Psoas muscle (tissue), 8 donors: ENCODE measurements at places on chromosomes 6 and 20. TPM values are rescaled to one million over a fixed set of nuclear protein-coding genes. Genes with fewer than 3 reads are reported as not detected.

DNA sequence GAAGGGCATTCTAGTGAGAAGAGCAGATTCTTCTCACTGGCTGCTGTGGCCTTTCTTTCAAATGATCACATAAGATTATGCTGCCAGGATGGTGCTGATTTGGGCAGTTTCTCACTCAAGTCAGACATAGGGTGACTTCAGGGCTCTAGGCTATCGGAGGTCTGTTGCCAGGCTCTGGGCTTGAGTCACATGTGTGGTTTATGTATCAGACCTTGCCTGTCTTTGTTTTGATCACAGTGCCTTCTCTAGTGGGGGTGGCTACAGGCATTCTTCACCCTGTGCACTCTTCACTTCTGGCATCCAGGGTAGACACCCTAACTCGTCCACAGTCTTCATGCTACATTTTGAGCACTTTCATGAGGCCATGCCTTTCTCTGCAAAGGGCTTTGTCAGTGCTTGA is 823.7 kb upstream of the MAN1A1 start:
- H3K36me3 ChIP-seq, result no peaks in the 10 kb centered on the region
- H3K4me1 ChIP-seq, result no peaks in the 10 kb centered on the region
- H3K27ac ChIP-seq, result no peak overlapping the region
- no peak overlapping the region for H3K4me3 ChIP-seq
- H3K27me3 ChIP-seq, result no peaks in the 10 kb centered on the region

GRCh38 chr6:38935051-38935450 is 113.5 kb upstream of the GLP1R start:
- H3K36me3 ChIP-seq, result no peaks in the 10 kb centered on the region
- no peak for DNase-seq
- H3K4me3 ChIP-seq, result no peak overlapping the region
- no peaks in the 10 kb centered on the region for H3K4me1 ChIP-seq
- no peak overlapping the region for H3K27ac ChIP-seq

- H3K4me3 ChIP-seq, result no peak overlapping the region
- H3K36me3 ChIP-seq, result peaks cover 6% of the 10 kb centered on the region
- H3K27ac ChIP-seq, result no peak overlapping the region
- DNase-seq, result no peak
Observed at GRCh38 chr20:16747291-16747811, 807 bp upstream of the OTOR start.

DNA sequence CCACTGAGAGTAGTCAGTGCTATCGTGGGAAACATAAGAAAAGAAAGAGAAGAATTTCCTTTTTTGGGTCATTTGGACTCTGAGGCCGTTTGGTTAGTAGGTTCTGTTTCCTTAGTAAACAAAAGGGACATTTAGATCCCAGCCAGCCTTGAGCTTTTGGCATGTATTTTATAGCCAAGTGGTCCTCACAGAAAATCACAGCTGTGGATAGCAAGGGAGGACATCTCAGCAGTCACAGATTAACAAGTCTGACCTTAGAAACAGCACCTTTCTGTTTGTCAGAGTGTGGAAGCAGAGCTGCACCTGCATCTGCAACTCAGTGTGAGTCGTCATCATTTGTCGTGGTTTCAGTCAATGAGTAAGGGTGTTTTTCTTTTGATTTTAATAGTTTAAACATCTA is 40.5 kb downstream of the FAM120B start:
- H3K4me3 ChIP-seq, result no peak overlapping the region
- peaks cover 5% of the 10 kb centered on the region for H3K36me3 ChIP-seq
- H3K4me1 ChIP-seq, result peaks cover 4% of the 10 kb centered on the region
- H3K27me3 ChIP-seq, result no peaks in the 10 kb centered on the region

GRCh38 chr20:48945840-48946514 is 24.5 kb downstream of the ARFGEF2 start:
- H3K27me3 ChIP-seq, result no peaks in the 10 kb centered on the region
- no peak for DNase-seq
- H3K4me3 ChIP-seq, result no peak overlapping the region
- H3K4me1 ChIP-seq, result no peaks in the 10 kb centered on the region

- no peak overlapping the region for H3K27ac ChIP-seq
- no peak for DNase-seq
- no peaks in the 10 kb centered on the region for H3K4me1 ChIP-seq
Observed at GRCh38 chr20:61487997-61488371, 235.9 kb downstream of the CDH4 start.

GRCh38 chr6:112038268-112038667 is 15.6 kb upstream of the CCN6 start:
- no peaks in the 10 kb centered on the region for H3K36me3 ChIP-seq
- no peak overlapping the region for H3K4me3 ChIP-seq
- H3K27me3 ChIP-seq, result peaks cover 4% of the 10 kb centered on the region
- peaks cover 6% of the 10 kb centered on the region for H3K4me1 ChIP-seq
- DNase-seq, result peak; percentile 40

DNA sequence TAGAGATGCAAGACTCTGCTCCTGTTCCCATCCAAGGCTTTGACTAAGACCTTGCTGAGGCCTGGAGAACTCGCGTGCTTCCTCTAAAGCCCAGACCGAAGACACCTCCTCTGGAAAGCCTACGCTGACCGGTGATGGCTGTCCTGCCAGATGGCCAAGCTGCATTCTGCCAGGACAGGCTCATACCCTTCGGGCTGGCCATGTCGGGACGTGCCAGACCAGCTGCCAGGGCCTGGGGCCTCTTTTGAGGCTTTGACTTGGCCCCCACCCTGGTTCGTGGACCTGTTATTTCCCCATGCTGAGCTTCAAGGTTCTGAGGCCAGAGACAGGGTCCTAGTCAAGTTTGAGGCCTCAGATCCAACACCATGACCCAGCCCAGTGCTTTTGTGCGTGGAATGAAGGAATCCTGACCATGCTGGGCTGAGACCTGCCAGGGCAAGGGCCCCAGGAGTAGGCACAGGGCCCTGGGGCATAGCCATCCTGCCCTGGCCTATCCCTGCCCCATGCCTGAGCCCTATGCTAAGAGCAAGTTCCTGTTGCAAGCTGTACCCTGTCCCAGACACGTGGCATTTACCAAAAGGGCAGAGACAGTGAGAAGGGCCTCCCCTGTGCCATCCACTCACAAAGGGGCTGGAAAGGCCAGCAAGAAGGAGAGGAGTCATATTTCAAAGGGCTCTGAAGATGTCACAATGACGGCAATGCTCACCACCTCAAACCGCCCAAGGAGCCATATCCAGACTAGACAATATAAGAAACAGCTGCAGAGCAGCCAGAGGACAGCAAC is 42.8 kb downstream of the MRPL14 start:
- DNase-seq, result peak; percentile 63
- no peak overlapping the region for H3K4me3 ChIP-seq
- H3K36me3 ChIP-seq, result no peaks in the 10 kb centered on the region
- H3K4me1 ChIP-seq, result peaks cover 25% of the 10 kb centered on the region
- H3K27ac ChIP-seq, result peak overlapping the region; percentile 89

GRCh38 chr20:17949899-17950298 is 18.7 kb downstream of the SNX5 start:
- H3K27ac ChIP-seq, result no peak overlapping the region
- DNase-seq, result no peak
- H3K4me3 ChIP-seq, result no peak overlapping the region
- H3K27me3 ChIP-seq, result no peaks in the 10 kb centered on the region
- peaks cover 34% of the 10 kb centered on the region for H3K36me3 ChIP-seq

GRCh38 chr6:7806711-7807110 is 80.8 kb downstream of the BMP6 start:
- no peak overlapping the region for H3K4me3 ChIP-seq
- H3K36me3 ChIP-seq, result no peaks in the 10 kb centered on the region
- H3K4me1 ChIP-seq, result no peaks in the 10 kb centered on the region

DNA sequence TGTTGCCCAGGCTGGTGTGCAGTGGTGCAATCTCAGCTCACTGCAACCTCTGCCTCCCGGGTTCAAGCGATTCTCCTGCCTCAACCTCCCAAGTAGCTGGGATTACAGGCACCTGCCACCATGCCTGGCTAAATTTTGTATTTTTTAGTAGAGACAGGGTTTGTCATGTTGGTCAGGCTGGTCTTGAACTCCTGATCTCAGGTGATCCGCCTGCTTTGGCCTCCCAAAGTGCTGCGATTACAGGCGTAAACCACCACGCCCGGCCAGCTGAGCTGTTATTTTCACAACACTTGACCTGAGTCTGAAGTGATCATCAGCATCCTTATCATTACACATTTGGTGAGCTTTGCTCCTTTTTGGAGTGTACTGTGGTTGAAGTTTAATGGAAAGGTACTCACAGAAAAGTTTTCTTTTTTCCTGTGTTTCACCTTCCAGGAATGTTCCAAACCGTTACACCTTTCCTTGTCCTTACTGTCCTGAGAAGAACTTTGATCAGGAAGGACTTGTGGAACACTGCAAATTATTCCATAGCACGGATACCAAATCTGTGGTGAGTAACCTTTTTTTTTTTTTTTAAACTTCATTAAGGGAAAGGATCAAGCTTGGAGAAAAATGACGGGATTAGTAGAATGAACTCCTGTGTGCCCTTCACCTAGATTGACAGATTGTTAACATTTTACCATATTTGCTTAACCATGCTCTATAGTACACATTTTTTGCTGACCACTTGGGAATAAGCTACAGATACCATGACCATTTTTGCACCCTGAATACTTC is 9.7 kb downstream of the RNF114 start:
- no peak for DNase-seq
- H3K36me3 ChIP-seq, result peaks cover 11% of the 10 kb centered on the region
- H3K4me3 ChIP-seq, result no peak overlapping the region
- peaks cover 27% of the 10 kb centered on the region for H3K4me1 ChIP-seq
- no peak overlapping the region for H3K27ac ChIP-seq

DNA sequence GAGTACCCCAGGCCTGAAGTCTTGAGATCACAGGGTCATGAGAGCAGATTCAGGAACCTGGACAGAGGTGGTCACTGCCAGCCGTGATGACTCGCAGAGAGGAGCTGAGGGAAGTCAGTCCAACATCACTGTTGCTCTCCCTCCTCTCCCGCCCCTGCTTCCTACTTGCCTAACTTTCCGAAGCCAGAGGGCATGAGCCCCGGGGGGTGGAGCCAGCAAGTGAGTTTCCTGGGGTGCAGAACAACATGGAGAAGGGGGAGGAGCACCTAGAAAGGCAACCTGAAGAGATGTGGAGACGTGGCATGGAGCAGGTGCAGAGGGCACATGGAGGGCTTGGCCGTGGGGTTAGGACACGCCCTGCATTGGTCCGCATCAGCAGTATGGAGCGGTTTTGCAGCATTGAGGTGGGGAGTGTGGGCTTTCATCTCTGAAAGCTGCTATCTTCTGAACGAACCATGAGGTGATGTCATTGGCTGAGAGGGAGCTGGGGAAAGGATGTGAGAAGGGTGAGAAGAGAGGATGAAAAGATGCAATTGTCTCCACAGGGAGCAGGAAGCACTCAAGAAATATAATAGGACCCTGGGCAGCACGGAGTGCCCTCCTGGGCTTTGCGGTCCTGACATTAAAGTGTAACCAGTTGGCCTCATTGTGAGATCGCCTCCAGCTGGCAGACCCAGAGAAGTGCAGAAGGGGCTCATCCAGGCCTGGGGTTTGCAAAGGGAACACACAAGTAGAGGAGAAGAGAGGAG is 25.0 kb downstream of the GDAP1L1 start:
- no peaks in the 10 kb centered on the region for H3K36me3 ChIP-seq
- H3K4me3 ChIP-seq, result no peak overlapping the region
- H3K4me1 ChIP-seq, result no peaks in the 10 kb centered on the region
- DNase-seq, result no peak
- H3K27me3 ChIP-seq, result no peaks in the 10 kb centered on the region
- H3K27ac ChIP-seq, result no peak overlapping the region

DNA sequence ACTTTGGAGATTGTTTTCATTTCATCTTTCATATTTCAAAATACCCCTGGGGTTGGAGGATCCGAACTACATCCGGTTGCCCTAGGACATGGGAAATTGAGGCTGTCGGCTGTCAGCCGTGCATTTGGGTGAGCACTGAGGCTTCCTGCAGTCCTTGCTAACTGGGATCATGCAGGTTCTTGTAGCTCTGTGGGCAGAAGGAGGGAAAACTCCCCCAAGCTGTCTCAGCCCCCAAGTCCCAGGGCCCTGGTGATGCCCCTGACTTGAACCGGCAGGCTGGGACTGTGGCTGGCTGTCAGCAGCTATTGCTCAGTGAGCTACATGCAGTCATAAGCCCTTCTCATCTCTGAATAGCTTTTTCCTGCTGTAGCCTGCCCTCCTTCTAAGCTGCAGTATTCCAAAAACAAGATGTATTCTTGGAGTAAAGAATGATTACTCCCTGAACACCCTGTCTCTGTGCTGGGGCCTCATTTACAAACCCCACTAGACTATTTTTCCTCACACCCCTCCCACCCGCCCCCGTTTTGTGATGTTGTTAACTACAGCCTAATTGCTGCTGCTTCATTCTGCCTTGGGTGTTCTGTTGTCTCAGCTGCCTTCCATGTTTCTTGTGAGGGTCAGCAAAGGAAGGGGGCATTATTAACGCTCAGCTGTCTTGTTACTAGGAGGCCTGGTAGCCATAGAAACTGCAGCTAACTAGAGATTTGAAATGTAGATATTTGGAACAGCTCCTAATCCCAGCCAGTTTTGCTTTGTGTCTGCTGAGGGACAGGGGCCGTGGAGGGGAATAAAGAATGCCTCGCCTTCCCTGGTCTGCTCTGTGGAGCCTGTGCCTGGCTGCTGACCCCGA is 18.1 kb downstream of the MTRES1 start:
- no peak overlapping the region for H3K4me3 ChIP-seq
- no peaks in the 10 kb centered on the region for H3K27me3 ChIP-seq
- H3K27ac ChIP-seq, result no peak overlapping the region
- H3K36me3 ChIP-seq, result peaks cover 3% of the 10 kb centered on the region

DNA sequence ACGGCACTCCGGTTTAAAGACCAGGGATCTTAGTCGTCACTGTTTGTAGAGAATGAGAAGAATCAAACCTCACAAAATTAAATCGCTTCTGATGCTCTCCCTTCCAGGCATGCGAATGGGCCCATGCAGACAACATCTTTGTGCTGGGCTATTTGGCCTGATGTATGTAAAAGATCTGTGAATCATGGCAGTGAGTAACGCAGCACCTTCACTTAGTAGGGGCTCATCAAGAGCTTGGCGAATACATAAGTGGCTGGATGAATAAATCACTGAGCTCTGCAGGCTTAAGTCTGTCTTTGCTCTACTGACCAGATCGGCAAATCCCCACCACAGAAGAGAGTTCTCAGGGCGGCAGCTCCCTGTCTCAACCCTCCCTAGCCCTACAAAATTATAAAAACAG is 44.8 kb upstream of the AFDN start:
- no peaks in the 10 kb centered on the region for H3K36me3 ChIP-seq
- no peak for DNase-seq

Gene SYCP2
- total RNA-seq, result 0.69 TPM

Gene LHFPL5
- not detected for total RNA-seq

Gene EFCAB8
- not detected for total RNA-seq

Gene ATXN1
- total RNA-seq, result 50.9 TPM

Gene OLIG3
- not detected for total RNA-seq

Gene SAMD5
- total RNA-seq, result 0.06 TPM

Gene GNAS-AS1
- total RNA-seq, result 0.65 TPM

Gene WFDC5
- total RNA-seq, result not detected
